Small intestine (tissue), 16 donors: ENCODE measurements at places on chromosomes 2 and 18.
A peak's percentile ranks its signal among the peaks of the same experiment; 100 is the strongest.

GRCh38 chr18:54916507-54916906 is 42.8 kb downstream of the CCDC68 start:
- DNase-seq = no peak

DNA sequence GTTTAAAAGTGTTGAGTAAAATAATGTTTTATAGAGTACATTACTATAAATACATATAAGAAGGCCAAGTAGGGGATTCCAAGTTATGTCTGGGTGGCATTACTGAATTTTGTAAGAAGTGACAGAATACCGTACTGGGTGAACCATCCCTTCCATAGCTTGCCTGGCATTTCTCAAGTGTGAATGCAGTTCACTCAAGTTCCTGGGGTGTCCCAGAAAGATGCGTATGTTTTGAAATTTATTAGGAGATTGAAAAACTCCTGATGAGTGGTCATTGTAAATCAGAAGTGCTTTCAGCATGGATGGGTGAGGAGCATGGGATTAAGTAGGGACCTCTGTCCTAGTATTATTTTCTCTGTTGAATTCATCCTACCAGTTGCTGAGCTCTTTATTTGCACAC is 103.2 kb downstream of the VAPA start:
- no peak for DNase-seq

GRCh38 chr2:17263570-17263968 is 254.7 kb downstream of the RAD51AP2 start:
- no peak for DNase-seq

DNA sequence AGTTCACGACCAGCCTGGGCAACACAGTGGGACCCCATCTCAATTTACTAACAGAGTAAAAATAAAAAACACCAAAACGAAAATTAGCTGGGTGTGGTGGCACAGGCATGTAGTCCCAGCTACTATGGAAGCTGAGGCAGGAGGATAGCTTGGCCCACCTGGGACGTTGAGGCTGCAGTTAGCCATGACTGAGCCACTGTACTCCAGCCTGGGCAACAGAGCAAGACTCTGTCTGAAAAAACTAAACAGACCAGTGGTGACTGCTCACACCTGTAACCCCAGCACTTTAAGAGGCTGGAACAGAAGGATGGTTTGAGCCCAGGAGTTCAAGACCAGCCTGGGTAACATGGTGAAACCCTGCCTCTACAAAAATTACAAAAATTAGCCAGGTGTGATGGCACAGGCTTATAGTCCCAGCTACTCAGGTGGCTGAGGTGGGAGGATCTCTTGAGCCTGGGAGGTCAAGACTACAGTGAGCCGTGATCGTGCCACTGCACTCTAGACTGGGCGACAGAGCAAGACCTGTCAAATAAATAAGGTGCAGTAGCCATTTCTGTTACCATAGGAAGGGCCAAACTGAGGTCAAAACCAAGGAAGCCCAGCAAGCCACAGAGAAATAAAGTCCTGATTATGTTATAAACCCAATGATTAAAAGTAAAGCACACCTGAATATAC is 14.0 kb downstream of the USP34 start:
- DNase-seq = no peak

GRCh38 chr2:158101384-158101926 is at the start of gene UPP2:
TSS of gene UPP2 (plus strand) at chr2:158101876. CDS start at chr2:158102064, 188 bp downstream.
- DNase-seq = no peak

DNA sequence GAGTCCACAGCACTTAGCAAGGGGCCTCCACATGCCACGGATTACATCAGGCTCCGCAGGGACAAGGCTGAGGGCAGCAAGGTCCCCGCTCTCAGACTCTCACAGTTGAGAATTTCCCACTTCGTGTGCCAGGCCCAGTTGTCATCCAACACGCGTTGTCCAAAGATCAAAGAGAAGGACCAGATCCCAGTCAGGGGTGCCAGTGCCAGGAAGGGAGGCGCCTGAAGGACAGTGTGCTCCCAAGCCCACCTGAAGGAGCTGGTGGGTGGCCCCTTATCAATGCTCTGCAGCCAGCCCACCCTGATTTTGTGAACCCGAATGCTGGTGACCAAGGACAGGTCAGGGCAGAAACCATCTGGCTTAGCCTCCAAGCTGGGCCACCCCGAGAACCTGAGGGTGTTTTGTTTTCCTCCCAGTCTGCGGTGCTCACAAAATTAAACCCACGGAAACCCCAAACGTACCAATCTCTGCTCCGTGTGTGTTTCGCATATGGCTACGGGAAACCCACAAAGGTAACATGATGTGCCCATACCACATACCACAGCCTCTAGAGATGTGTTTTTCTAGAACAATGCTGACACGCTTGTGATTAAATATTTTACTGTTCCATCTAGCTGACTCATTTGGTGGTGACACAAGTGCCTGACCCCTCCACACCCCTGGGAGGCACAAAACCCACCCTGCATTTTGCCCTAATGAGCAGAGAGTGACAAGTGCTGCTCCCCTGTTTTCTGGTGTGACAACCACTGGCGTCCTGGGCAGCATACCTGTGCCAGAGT is 24.5 kb downstream of the CRACDL start:
- DNase-seq = peak; percentile 52

GRCh38 chr2:72340665-72341064 is 193.0 kb upstream of the CYP26B1 start:
- no peak for DNase-seq

GRCh38 chr2:207983641-207984042 is 41.7 kb downstream of the PLEKHM3 start:
- no peak for DNase-seq

DNA sequence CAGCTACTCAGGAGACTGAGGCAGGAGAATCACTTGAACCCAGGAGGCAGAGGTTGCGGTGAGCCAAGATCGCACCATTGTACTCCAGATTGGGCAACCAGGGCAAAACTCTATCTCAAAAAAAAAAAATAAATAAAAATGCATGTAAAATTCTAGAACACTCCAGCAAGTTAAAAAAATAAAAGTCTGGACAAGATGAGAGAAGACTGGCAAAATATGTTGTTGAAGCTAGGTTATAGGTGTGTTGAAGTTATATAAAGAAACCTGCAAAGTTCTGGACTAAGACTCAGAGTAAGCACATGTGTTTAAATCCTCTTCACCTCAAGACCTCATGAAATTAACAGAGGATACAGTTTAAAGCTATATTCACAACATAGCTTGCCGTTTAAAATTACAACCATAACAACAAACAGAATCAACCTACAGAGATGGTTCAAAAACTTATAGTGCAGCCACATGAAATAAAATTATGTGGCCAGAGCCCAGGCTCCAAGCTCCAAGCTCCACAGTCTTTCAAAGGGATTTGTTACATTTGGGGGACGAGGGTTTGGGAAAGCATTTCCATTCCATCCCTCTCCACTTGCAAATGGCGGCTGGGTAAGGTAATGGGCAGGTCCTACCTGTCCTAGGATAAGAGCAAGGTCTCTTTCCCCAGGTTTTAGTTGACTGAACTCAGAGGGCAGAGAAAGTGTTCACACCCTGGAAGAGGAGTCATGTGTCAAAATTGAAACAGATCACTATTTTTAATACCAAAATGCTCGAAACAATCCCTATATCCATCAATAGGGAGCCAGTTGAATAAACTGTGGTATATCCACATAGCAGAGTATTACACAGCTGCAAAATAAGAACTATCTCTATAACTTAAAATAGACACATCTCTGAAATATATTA is 59.9 kb upstream of the MYCN start:
- DNase-seq = no peak
